Mesothelial cell of epicardium (in vitro differentiated cells): ENCODE measurements at places on chromosomes 1 and 21.

- no peak for DNase-seq
These were observed 5.6 kb upstream of the RD3 start for GRCh38 chr1:211497489-211498045.

DNA sequence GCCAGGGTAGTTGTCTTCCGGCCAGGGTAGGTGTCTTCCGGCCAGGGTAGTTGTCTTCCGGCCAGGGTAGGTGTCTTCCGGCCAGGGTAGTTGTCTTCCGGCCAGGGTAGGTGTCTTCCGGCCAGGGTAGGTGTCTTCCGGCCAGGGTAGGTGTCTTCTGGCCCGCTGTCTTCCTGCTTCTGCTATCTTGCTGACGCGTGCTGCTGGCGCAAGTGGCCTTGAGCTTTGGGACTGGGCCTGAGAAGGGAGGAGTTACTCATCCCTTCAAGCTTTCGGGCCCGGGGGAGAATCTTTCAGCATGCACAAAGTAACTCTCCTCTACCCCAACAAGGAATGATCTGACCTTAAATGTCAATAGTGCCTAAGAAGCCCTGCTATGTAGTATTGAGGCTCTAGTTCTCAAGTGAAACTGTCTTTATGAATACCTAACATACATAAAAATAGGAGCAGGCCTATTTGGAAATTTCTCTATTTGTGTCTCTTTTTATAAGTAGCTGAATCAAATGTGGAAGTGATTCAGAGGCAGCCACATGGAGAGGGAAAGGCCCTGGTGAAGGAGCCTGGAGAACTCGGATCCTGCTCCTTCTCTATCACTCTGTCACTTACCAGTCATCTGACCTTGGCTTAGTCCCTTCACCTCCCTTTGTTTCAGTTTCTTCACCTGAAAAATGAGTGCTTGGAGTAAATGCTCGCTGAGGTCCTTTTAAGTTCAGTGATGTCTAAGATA lies 65.6 kb downstream of the RGL1 start:
- no peak for DNase-seq

DNA sequence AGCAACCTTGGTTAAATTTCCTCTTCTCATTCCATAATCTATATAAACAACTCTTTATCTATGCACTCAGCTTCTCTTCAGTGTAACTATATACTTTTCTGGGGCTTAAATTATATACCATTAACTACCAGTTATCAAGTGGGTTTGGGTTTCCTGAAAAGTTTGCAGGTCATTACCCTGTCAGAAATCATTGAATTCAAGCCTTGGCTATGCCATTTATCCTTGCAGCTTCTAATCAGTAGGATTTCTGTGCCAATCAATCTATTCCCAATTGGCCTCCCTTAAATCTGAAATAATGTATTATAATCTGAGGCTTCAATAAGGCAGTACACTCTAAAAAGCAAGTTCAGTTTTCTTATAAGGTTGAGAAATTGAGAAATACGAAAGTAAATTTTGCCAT lies 466.5 kb downstream of the NCAM2 start:
- no peak for DNase-seq

- no peak for DNase-seq
These were observed 4.0 kb upstream of the FAAP20 start for GRCh38 chr1:2198571-2198970.

DNA sequence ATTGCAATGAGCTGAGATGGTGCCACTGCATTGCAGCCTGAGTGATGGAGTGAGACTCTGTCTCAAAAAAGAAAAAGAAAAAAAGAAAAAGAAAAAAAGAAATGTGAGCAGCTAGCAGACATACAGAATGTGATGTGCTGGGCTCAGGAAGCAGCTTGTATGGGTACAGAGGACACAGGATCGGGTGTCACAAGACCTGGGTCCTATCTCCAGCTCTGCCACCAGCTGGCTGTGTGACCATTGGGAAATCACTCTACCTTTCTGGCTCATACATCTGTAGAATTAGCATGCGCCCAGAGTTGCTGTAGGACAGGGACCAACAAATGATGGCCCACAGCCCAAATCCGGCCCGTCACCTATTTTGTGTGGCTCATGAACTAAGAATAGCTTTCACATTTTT lies 3.3 kb upstream of the PLA2G2C start:
- no peak for DNase-seq

DNA sequence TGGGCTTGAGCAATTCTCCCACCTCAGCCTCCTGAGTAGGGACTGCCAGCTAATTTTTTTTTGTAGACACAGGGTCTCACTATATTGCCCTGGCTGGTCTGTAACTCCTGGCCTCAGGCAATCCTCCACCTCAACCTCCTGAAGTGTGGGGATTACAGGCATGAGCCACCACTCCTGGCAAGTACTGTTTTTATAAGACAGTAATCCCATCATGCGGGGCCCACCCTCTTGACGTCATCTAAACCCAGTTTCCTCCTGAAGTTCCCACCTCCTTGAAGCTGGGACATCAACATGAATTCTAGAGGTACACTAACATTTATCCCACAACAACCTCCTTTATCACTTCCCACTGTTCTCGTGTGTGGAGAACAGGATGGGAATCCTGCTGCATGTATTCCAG lies 104.7 kb downstream of the SPATA46 start:
- no peak for DNase-seq
